Immature natural killer cell (primary cell): ENCODE measurements at places on chromosomes 7 and 10. TPM values are rescaled to one million over a fixed set of nuclear protein-coding genes. Genes with fewer than 3 reads are reported as not detected.
A peak's percentile ranks its signal among the peaks of the same experiment; 100 is the strongest.

DNA sequence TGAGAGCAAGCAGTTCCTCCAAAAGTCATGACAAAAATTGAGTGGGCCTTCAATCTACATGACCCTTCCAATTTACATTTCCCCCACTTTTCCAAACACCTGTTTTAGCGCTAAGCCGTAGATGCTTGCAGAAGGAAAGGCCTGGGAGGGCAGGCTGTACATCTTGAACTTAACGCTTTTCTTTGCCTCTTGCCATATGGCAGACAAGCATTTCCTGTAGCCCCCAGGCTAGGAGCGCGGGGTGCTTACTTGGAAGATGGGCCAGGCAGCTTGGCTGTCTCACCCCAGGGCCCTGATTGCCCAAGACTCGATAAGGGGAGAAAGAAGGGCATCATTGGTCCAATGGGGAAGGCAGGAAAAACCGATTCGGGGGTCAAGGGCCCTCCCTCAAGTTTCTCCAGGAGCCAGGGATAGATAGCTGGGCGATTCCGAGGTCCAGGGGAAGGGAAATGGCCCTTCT, 1.8 kb downstream of the HOXA10 start:
- peaks cover 42% of the 10 kb centered on the region for H3K27me3 ChIP-seq
- H3K36me3 ChIP-seq, result peaks cover 3% of the 10 kb centered on the region
- peak overlapping the region; percentile 79 for H3K4me3 ChIP-seq
- DNase-seq, result no peak
- peak overlapping the region; percentile 41 for H3K27ac ChIP-seq

Gene OR2F2
- not detected for polyA plus RNA-seq

DNA sequence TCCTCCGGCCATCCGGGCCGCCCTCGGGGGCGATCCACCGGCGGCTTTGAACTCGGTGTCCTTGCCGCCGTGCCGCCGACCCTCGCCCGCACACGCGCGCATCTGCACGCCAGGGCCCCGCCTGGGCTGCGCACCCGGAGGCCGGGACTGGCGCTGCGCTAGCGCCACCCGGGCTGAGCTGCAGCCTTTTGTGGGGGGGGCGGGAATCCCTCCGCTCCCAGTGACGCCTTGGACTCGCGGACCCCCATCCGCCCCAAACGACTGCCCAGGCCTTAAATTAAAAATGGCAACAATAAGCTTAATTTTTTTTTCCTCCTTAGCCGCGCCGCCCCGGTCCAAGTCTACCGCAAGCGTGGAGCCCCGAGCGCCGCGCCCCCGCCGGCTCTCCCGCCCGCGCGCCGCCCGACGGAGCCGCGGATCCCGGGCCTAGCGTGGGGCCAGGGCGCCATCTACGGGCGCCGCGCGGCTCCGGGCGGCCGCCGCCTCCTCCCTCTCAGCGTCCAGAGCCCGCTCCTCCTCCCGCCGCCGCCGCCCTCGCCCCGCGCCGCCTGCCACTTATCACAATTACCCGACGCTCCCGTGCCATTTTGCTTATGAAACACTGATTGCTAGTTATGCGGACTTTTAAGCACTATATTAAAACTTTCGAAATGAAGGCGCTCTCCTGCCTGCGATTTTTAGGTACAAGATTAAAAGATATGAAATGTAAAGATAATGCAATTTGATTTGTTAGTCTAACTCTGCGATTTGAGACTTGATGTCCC, 7.5 kb upstream of the EBF3 start:
- H3K27ac ChIP-seq, result no peak overlapping the region
- H3K4me1 ChIP-seq, result peaks cover 9% of the 10 kb centered on the region
- H3K27me3 ChIP-seq, result peaks cover 14% of the 10 kb centered on the region
- H3K4me3 ChIP-seq, result peak overlapping the region; percentile 58
- DNase-seq, result no peak

DNA sequence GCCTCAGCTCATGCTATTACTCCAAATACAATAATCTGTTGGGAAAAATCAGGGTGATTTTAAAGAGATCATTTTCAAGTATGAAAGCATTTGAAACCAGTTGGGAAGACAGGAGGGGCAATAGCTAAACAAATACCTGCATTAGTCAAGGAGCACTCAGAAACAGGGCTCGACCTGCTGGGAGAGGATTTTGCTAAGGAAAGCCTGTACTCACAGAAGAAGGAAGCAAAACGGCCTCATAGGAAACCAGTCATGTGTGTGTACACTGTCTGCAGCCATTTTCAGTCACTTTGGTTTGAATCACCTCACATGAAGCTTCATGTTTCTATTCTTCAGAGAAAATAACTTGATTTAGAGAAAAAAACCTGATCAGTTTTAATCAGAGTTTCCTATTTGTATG, 38.6 kb downstream of the FZD1 start:
- H3K4me1 ChIP-seq, result no peaks in the 10 kb centered on the region
- H3K27ac ChIP-seq, result no peak overlapping the region
- no peaks in the 10 kb centered on the region for H3K36me3 ChIP-seq
- DNase-seq, result no peak
- peaks cover 2% of the 10 kb centered on the region for H3K27me3 ChIP-seq
- H3K4me3 ChIP-seq, result no peak overlapping the region

DNA sequence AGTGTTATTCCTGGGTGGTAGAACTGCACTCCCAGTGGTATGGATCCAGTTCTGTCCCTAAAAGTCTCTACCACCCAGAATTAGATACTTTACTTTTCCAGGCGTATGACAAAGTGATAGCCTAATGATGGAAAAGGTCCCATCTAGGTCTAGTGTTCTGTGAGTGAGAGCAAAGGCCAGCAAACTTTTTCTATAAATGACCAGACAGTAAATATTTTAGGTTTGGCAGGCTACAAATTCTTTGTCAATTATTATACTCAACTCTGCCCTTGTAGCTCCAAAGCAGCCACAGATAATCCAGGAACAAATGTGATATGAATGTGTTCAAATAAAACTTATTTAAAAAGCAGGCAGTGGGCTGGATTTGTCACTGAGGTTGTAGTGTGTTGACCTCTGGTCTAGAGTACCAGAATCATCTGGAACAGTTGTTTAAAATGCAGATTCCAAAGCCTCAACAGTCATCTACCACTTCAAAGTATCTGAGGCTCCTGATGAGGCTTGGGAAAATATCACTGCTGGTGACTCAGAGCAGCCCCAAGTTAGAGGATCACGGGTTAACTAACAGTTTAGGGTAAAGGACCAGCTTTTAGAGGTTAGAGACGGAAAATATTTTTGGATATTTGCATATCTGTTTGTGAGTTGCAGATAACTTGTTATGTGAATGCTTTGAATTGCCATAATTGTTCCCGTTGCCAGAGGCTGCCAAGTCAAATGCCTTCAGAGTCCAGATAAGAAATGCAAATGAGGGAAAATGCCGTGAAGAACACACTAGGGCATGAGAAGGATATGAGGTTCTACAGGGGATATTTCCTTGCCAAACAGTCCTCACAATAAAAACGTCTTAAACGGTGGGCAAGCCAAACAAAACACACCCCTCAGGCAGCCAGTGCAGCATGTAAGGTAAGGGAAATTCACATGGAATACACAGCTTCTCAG, 19.4 kb downstream of the NRAP start:
- no peaks in the 10 kb centered on the region for H3K36me3 ChIP-seq
- no peak overlapping the region for H3K27ac ChIP-seq
- no peak for DNase-seq
- H3K4me1 ChIP-seq, result no peaks in the 10 kb centered on the region
- H3K27me3 ChIP-seq, result no peaks in the 10 kb centered on the region

DNA sequence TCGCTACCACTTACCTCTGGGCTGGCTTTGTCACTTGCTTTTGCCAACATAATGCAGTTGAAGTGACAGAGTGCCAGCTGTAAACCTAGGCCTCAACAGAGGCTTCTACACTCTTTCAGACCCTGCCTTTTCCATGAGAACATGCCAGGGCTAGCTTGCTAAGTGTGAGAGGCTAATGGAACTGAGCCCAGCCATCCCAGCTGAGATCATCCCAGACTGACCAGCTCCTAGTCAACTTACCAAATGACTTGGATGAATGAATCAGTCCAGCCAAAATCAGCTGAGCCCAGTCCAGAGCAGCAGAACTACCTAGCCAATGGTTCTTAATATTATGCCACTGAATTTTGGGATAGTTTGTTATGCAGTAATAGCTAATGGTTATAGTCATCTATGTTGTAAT, 34.7 kb upstream of the MKLN1 start:
- no peak overlapping the region for H3K4me3 ChIP-seq
- no peak for DNase-seq
- no peak overlapping the region for H3K27ac ChIP-seq
- H3K27me3 ChIP-seq, result peaks cover 4% of the 10 kb centered on the region
- H3K36me3 ChIP-seq, result no peaks in the 10 kb centered on the region
- no peaks in the 10 kb centered on the region for H3K4me1 ChIP-seq
